ENCODE measurements at places on chromosomes 5 and 9. TPM values are rescaled to one million over a fixed set of nuclear protein-coding genes. Genes with fewer than 3 reads are reported as not detected.

AQP3 gene
- total RNA-seq, result 190 TPM

GRCh38 chr5:66454186-66455078, 141.8 kb upstream of the MAST4 start:
- no peak overlapping the region for H3K4me3 ChIP-seq
- H3K36me3 ChIP-seq, result peaks cover 2% of the 10 kb centered on the region
- no peak for DNase-seq
- no peaks in the 10 kb centered on the region for H3K4me1 ChIP-seq
- H3K27me3 ChIP-seq, result peaks cover 2% of the 10 kb centered on the region

DNA sequence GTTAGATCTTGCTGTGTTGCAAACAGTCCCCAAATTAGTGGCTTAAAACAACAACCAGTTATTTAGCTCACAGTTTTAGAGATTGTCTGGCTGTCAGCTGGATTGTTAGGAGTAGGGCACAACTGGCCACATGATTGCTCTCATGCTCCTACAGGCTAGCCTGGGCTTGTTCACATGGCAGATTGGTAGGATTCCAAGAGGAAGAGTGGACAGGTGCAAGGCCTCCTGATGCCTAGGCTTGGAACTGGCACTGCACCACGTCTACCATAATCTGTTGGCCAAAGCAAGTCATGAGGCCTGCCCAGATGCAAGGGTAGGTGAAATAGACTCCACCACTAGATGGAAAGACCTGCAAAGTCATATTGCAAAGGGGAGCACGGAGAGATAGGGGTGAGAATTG, 76.4 kb downstream of the ACER2 start:
- no peak for DNase-seq
- H3K27me3 ChIP-seq, result peaks cover 10% of the 10 kb centered on the region
- no peak overlapping the region for H3K4me3 ChIP-seq
- no peaks in the 10 kb centered on the region for H3K36me3 ChIP-seq
- no peaks in the 10 kb centered on the region for H3K4me1 ChIP-seq

KIF24 gene
- total RNA-seq, result 11.0 TPM

SLC6A3 gene
- not detected for total RNA-seq

DNA sequence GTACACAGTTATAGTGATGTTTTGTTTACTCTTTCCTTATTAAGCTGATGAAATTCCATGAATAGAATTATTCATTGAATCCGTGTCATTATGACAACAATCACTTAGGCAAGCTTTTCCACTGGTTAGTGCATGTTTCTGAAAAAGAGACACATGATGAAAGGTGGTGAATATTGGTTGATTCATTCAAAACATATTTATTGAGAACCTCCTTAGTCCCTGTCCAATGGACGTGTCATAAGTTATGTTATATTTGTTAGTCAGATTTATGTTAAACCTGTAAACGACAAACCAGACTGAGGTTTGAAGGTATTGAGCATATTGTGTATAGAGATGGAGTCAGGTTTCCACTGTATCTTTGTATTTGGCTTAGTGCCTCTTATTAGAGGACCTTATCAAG, 1888.9 kb upstream of the CDH6 start:
- H3K27me3 ChIP-seq, result no peaks in the 10 kb centered on the region
- no peak overlapping the region for H3K4me3 ChIP-seq
- H3K4me1 ChIP-seq, result no peaks in the 10 kb centered on the region

- H3K4me3 ChIP-seq, result no peak overlapping the region
- H3K4me1 ChIP-seq, result peaks cover 7% of the 10 kb centered on the region
- H3K27me3 ChIP-seq, result no peaks in the 10 kb centered on the region
- no peak for DNase-seq
- H3K27ac ChIP-seq, result no peak overlapping the region
- peaks cover 5% of the 10 kb centered on the region for H3K36me3 ChIP-seq
Measured at GRCh38 chr5:55502759-55503158, 32.0 kb downstream of the PLPP1 start.
